ENCODE measurements at places on chromosomes 3 and 15. TPM values are rescaled to one million over a fixed set of nuclear protein-coding genes. Genes with fewer than 3 reads are reported as not detected.
A peak's percentile ranks its signal among the peaks of the same experiment; 100 is the strongest.

- no peak for DNase-seq
Observed at GRCh38 chr3:38522002-38522401, 25.9 kb downstream of the EXOG start.

Gene TUSC7
- not detected for total RNA-seq

Gene GPR149
- total RNA-seq = not detected

GRCh38 chr3:168249205-168249549 lies 153.5 kb upstream of the GOLIM4 start:
- DNase-seq = peak; percentile 3

GRCh38 chr3:178137831-178138230 lies 398.4 kb upstream of the KCNMB2 start:
- DNase-seq = no peak

DNA sequence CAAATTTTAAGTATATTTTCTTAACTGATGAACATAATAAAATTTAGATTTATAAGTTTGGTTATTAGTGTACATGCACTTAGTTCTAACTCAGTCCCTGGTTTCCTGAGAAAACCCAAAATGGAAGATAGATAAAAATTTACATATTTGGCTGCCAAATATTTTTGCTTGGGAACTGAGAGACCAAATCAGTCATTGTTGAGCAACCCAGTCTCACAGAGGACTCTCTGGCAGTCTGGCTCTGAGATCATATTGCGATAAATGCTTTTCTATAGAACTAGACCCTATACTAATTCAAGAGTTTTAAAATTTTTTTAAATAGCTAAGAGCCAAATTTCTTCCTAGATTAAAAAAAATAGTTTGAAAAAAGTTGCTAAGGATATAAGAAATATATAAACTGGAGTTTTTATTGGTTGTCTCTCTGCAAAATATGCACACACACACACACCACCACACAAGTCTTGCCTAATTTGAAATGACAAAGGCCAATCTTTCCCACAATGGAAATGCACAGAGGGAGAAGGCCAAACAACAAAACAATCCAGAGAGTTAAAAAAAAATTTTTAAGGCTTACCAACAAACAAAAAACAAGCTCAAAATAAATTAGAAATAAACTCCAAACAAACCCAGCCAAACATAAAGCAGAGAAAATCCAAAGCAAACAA lies 259.5 kb downstream of the MECOM start:
- DNase-seq = no peak

All from MG63 (cell line).